ENCODE measurements at places on chromosomes 12 and 14.

- DNase-seq = no peak
These were observed 428.1 kb downstream of the FLRT2 start for GRCh38 chr14:85958069-85958468.

GRCh38 chr12:130124605-130125244, 37.5 kb upstream of the FZD10 start:
- DNase-seq = no peak

GRCh38 chr12:52791271-52792184, 4.4 kb downstream of the KRT3 start:
- no peak for DNase-seq

- no peak for DNase-seq
These were observed 24.0 kb downstream of the PRDM4 start for GRCh38 chr12:107736914-107737313.

- no peak for DNase-seq
These were observed 168.1 kb downstream of the ADGRD1 start for GRCh38 chr12:131121705-131122405.

DNA sequence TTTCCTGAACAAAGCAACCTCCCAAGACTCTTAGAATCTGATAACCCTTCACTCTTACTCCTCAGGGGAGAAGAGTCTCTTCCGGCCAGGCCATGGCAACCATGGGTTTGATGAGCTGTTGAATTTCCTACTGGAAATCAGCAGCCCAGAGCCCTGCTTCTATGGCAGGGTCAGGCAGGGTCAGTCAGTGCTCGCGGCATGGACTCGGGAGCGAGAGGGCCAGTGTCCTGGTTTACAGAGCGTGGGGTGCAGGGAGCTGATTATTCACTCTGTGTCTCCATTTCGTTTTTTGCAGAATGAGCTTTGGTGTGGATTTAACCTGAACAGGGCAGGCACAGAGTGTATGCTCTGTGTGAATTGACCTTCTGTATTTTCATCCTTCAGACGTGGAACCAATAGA, 340.6 kb upstream of the SFSWAP start:
- no peak for DNase-seq

- no peak for DNase-seq
These were observed 306.6 kb upstream of the ATP2B1 start for GRCh38 chr12:90015228-90015627.

DNA sequence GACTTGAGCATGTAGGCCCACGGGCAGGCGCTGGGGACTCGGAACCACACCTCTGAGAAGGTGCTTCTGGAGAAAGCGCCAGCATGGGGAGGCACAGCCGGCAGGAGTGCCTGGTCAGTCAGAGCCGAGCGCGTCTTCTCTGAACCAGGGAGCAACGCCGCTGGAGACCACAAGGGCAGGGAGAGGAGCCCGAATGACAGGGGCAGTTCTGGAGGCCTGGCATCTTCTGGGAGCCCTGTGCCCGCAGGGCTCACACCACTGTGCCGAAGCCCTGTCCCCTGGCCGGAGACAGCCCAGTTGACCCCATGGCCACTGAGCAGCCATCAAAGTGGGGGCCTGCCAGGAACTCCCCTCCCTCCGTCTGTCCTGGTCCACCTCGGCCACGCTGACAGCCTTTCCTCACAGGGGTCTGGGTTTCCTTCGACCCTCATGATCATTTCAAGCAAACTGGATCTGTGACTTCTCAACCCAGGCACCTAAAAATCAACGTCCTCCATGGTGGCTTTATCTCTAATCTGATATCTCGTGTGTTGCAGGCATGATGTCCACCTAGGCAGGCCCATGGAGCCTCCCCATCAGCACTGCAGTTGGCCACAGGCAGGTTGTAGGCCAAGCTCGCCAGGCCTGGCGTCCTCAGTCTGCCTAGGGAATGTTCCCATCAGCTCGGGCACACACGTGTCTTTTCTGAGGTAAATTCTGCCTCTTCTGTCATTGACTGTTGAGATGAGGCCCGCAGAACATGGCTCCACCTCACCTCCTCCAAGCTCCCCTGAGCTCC, 299.3 kb upstream of the RTL1 start:
- no peak for DNase-seq

All from fibroblast of skin of left biceps (primary cell).